ENCODE measurements at places on chromosomes 4 and X.

- peak; percentile 25 for DNase-seq
These were observed 228.1 kb downstream of the ARHGAP24 start for GRCh38 chr4:85703096-85703495.

DNA sequence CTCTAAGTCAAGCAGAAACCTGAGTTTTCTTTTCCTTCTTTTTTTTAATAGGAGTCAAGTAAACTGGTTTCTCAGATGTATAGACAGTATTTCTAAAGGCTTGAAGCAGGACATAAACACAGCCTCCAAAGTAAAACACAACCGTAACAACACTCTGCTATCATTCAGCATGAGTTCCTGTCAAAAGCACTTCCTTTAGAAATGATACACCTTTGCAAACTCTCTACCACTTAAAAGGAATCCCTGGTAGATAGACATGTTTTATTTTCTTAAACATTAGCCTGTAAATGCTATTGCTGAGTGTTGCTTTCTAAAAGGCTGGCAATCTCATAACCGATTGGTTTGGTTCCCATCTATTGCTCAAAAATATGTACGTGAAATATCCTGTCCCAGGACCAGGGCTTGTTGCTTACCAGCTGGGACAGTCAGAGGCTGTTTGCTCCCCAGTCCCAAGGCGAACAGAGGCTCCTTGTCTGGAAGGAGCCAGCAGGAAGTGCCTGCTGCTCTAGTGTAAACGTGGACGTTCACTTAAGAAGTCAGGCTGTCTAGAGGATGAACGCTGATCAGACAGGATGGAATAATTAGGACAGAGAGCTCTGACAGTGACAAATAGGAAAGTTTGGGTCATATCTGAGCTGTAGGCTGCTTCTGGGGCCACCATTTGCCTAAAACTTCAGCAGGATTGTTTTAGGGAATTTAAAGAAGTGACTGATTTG is 173.9 kb upstream of the KLF3 start:
- no peak for DNase-seq

DNA sequence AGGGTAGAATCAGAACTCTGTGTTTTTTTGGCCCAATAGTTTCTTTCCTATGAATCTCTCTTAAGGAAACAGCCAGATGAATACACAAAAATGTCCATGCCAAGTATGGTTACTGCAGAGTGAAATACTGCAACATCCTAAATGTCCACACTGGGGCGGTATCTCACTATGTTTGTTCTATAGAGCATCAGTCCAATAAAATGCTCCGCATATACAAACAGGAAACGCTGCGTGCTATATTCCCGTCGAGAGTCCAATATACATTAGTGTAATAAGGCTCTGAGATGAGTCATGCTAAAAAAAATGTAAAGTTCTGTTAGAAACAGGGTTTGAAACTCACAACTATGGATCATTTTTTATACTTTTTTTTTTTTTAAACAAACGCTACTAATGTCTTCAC is 72.9 kb upstream of the ENOX2 start:
- peak; percentile 36 for DNase-seq

DNA sequence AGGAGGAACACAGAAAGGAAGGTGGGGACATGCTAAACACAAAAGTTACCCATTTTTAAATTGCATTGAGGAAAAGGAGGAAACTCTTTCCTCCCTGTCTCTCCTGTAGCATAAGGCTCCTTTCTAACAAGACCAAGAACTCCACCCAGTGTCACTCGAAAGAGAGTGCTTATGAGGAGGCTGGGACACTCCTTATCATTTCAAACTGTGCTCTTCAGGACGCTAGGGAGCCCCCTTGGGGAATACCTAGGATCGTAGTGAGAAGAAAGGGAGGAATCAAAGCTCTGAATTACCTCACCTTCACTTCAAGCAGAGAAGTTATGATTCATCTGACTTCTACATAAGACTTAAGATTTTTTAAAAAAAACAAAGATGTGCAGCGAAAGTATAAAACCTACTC is 65.5 kb downstream of the F9 start:
- no peak for DNase-seq

GRCh38 chrX:65686236-65686635 is 18.8 kb downstream of the MSN start:
- DNase-seq: no peak

- DNase-seq: peak; percentile 94
These were observed 223.4 kb downstream of the SHROOM3 start for GRCh38 chr4:76658231-76659102.

DNA sequence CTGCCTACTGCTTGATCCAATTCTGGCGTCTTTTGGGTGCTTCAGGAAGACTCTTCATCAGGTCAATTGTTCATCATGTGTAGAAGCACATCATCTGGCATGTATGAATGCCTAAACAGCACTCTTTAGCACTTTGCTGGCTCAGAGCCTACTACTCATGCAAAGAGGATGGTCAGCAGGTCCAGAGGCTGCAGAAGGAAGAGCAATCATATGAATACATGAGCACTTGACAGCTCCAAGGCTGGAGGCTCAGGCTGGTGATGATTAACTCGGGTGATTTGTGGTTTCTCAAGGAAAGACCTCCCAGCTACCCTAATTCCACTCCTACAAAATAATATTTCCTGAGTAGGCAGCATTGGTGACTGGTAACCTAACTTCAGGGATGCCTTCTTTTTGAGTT is 103.8 kb upstream of the CXCL13 start:
- DNase-seq: peak; percentile 5

GRCh38 chr4:16846540-16847117 is 51.8 kb downstream of the LDB2 start:
- no peak for DNase-seq

DNA sequence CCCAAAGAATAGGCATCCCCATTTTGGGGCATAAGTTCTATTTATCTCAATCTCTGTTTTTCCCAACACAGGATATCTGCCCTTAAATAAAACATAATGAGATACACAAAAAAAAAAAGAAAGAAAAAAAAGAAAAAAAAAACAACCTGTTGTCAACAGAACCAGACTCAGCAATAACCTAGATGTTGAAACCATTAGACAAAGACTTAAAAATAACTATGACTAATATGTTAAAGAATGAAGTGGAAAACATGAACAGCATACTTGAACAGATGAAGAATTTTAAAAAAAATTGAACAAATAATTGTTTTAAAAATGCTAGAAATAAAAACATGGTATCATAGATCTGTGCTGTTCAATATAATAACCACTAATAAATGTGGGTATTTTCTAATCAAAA is 93.4 kb upstream of the RXFP1 start:
- no peak for DNase-seq

GRCh38 chrX:103201041-103201440 is 13.9 kb upstream of the BEX4 start:
- DNase-seq: no peak

- DNase-seq: no peak
These were observed 1.1 kb downstream of the LGI2 start for GRCh38 chr4:25029479-25030276.

GRCh38 chr4:6888506-6889071 is 21.0 kb upstream of the TBC1D14 start:
- no peak for DNase-seq

Data from fibroblast of skin of left quadriceps (primary cell).